Stimulated activated CD8-positive, alpha-beta memory T cell treated with anti-CD3 and anti-CD28 coated beads, Interleukin-12 subunit alpha, Interleukin-12 subunit beta, amount 100 ng/mL, for 1 hour (primary cell): ENCODE measurements at places on chromosomes 7 and 10.

GRCh38 chr7:83921271-83921940 is 272.5 kb upstream of the SEMA3E start:
- no peak for DNase-seq

DNA sequence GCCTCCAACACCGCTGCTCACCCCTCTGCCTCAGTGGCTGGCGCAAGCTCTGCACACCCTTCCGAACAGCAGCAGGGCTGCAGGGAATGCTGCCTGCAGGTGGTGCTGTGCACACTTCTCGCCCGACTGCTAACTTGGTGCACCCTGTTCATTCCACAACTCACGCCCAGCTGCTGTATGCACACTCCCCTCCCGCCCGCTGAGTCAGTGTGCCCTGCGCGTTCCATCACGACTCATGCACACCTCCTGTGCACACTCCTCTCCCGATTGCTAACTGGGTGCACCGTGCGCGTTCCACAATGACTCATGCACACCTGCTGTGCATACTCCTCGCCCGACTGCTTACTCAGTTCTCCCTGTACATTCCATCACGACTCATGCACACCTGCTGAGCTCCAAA is 21.5 kb downstream of the ADARB2 start:
- DNase-seq = no peak

GRCh38 chr10:452512-453426 is 236.7 kb downstream of the DIP2C start:
- no peak for DNase-seq

DNA sequence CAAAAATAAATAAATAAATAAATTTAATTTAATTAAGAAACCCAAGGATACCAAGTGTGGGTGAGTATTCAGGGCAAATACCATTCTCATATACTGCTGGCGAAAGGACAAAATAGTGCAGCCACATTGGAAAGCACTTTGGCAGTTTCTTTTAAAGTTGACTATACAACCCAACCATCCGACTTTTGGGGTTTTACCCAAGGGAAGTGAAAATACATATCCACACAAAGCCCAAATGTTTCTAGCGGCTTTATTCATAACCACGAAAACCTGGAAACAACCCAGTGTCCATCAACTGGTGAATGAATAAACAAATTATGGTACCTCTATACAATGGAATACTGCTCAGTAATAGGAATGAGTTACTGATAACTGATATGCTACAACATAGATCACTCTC is 36.2 kb upstream of the OGDHL start:
- DNase-seq = no peak

GRCh38 chr7:116809636-116810266 is 52.6 kb upstream of the CAPZA2 start:
- no peak for DNase-seq
